ENCODE measurements at places on chromosomes 6 and 20.

DNA sequence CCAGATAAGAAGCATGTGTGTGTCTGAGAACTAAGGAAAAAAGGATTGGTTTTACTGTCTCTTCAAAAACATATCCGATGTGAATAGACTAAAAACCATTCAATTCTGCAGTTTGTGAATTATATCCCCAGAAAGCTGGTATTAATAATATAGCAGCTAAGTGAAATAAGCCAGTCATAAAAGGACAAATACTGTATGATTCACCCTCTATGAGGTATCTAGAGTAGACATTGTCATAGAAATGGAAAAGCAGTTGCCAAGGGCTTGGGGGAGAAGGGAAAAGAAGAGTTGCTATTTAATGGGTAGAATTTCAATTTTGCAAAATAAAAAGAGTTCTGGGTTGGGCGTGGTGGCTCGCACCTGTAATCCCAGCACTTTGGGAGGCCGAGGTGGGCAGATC is 137.5 kb downstream of the ATXN1 start:
- DNase-seq: no peak

DNA sequence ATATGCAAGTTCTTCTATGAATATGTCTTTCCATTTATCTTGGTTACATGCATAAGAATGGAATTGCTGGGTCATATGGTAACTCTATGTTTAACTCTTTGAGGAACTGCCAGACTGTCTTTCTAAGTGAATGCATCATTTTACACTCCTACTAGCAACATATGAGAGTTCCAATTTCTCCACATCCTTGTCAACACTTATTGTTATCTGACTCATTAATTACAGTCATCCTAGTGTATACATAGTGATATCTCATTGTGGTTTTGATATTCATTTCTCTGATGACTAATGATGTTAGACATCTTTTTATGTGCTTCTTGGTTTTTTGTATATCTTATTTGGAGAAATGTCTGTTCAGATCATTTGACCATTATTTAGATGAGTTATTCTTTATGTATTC is 96.7 kb upstream of the LAMP5 start:
- no peak for DNase-seq

GRCh38 chr6:46876126-46876525 is 45.6 kb downstream of the ADGRF5 start:
- DNase-seq: no peak

DNA sequence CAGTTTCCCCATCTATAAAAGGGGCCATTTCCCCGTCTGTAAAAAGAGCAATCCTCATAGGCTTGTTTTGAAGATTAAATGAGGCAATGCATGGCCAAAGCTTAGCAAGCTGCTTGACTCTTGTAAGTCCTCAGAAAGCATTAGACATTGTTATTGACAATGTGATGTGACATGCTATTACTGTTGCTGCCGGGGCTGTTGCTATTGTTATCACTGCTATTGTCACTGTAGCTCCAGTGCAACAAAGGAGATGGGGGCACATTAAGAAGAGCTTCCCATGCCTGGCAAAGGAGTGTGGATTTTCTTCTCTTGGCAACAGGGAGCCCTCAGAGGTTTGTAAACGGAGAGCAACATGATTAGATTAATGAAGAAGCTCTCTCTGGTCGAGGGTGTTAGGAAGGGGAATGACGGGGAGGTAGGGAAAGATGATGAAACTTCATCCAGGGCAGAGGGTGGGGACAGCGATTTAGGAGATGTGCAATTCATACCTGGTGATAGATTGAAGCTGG is 33.1 kb upstream of the FAM83D start:
- no peak for DNase-seq

DNA sequence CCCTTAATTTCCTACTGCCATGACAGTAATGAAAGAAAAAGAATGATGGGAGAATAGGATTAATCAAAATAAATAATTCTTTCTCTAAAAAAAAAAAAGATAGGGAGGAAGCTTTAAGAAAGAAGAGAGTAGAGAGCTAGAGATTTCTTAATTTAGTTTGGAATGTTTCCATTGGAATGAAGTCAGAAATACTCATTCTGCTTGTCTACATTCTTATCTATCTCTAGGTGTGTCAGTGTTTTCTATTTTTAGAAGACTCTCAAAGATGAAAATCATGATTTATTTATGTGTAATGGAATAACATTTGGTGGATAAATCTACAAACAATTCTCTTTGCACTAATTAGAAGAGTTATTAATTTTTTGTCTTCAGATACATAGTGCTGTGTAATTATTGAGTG is 38.0 kb upstream of the HIVEP1 start:
- DNase-seq: no peak

DNA sequence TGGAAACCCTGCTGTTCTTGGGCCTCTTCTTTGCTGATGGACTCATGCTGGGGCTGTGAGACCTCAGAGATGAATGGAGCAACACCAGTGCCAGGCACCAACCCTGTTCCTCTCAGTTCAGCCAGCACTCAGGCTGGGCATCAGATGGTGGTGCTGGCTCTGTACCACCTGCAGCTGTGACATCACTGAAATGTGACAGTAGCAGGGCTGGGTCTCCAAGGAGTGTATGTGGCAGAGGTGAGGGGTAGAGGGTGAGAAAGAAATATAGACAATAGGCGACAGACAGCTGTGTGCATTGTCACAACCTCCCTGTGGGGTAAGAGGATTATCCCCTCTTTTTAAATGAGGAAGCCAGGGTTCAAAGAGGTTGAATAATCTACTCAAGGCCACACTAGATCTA is at the start of gene TP53TG5:
TP53TG5 (minus strand) TSS at position 135 of the 400 bp plus-strand sequence; CDS start at position 46, 89 bp downstream.
- no peak for DNase-seq

GRCh38 chr6:62980093-62980492 is 231.2 kb upstream of the FKBP1C start:
- DNase-seq: no peak

DNA sequence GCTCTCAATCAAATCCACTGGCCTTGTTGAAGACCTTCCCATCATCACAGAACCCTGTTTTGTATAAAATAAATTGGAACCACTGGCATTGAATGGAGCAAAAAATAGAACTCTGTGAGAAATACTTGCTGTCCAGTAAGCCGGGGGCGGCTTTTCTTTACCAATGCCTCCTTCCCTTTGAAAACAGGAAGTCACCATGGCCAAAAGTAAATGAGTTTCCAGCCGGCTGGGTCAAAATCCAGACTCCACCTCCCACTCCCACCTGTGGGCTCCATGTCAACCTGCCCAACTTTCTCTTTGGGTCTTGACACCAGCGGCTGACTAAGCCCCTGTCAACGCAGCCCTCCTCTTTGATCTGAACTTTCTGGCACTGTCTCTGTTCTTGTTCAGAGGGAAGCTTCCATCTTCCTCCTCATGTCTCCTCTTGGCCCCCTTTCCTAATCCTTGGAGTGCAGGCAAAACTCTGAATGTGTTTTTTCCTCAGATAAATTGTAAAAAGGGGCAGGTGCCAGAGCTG is 95.2 kb downstream of the TFAP2C start:
- no peak for DNase-seq

DNA sequence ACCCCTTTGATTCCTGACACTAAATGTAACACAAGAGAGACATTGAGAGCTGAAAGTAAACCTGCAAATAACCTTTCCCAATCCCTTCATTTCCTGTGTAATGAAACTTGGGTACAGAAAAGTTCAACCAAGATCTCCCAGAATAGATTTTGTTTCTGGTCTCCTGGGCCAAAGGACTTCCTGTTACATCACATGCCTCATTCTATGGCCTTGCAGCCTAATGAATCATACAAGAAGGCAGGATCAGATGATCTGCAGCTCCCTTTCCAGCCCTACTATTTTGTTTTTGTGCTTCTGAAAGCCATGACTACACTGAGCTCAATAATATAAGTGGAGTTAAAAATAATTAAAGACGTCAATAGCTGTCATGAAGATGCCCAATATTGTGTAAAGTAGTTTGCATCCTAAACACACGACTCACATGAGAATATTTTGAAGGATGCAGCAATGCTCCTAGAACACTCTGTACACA is 73.4 kb upstream of the NOX3 start:
- no peak for DNase-seq

DNA sequence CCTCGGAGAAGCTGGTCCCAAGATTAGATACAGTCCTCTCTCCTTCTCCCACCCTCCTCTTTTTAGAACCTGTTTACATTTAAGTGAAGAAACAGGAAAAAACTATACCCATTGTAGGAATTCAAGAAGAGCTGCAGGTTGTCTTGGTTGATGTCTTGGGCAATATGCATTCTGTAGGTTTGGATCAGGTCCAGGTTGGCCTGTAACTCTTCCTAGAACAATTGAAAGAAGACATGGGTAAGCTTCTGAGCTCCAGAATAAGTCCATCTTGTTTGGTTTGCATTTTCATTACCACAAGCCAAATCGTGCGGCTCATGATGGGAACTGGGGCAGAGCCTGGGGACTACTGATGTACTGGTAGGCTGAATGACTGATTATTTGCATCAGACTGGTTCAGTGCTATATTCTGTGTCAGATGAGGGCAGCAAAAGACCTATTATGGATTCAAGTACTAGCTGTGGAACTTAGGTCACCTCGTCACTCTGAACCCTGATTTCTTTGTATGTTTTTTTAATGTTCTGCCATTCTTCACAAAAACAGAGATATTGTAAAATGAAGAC is 20.3 kb upstream of the SLA2 start:
- no peak for DNase-seq

DNA sequence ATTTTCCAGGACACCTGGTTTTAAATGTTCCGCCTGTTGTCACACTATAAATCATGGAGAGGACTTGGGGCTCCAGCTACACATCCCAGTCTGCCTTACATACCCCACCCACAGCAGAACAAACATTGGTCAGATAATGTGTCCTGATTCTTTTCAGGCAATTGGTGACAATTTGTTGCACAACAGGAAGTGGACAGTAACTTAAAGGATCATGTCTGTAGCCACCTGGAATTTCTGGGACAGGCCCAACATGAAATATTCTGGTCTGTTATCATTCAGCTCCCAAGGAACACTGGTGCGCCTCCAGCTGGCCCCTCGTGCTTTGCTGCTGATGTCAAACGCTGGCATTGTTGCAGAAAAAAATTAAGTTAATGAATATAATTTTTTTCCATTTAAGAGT is 117.2 kb downstream of the SOBP start:
- DNase-seq: no peak

- DNase-seq: no peak
Observed at GRCh38 chr20:11200423-11200822, 526.6 kb upstream of the JAG1 start.

DNA sequence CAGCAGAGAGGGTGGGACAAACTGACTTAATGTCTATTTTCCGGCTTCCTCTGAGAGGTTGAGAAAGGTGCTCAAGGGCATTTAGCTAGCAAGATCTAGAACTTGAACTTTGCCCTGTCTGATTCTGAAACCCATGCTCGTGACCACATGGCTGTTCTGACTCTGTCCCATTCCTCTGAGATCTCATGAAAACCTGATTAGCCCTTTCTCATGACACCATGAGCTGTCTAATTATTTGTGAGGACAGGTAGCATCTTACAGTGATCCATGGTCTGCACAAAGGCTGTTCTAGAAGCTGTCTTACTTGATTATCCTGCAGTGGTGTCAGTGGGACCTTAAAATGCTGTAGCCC is 89.6 kb upstream of the TOX2 start:
- DNase-seq: no peak

GRCh38 chr20:53833333-53834061 is 236.9 kb downstream of the BCAS1 start:
- DNase-seq: no peak

GRCh38 chr6:128179876-128180438 is 279.1 kb upstream of the THEMIS start:
- no peak for DNase-seq

DNA sequence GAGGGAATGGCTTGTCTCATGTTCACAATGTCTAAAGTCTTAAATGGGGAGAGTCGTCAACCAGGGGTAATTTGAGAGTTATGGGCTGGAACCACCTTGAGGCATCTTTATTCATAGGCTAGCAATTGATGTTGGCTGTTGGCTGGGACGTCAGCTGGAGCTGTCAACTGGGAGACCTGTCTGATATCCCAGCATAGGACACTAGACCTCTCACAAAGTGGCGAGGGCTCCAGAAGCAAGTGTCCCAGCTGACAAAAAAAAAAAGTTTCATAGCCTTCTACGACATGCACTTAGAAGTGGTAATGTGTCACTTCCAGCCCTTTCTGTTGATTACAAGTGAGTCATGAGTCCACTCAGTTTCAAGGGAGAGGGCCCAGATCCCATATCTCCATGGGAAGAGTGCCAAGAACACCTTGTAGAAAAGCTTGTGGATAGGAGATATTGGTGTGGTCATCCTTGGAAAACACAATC is 278.0 kb downstream of the ESR1 start:
- no peak for DNase-seq

- DNase-seq: no peak
Observed at GRCh38 chr20:12177657-12178293, 260.1 kb downstream of the BTBD3 start.

GRCh38 chr6:122007339-122007738 is 392.1 kb upstream of the HSF2 start:
- no peak for DNase-seq

- no peak for DNase-seq
Observed at GRCh38 chr6:22254886-22255285, 42.0 kb downstream of the PRL start.

- no peak for DNase-seq
Observed at GRCh38 chr20:59131551-59132285, 31.9 kb upstream of the ZNF831 start.

- DNase-seq: no peak
Observed at GRCh38 chr20:55205665-55206064, 730.3 kb downstream of the DOK5 start.

DNA sequence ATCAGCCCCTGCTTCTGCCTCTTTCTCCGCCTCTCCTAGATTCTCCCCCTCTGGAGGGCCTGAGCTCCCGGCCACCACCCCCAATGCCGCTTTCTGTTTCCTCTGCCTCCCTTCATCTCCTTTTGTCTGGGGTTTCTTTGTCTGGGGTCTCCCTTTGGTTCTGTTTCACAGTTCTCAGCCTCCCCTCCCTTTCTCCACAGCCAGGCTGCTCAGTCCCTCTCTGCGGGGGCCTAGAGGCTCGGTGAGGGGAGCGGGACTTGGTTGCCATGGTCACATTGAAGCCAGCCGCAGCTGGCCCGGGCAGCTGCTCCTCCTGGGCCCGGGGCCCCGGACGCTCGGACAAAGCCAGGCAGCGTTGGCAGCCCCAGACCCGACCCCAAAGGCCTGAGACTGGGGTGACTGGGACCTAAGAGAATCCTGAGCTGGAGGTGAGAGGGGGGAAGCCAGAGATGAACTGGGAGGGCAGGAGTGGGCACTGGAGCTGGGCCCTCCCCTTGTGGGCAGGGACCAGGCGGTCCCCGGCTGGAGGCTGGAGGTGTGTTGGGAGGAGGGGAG is 3.5 kb upstream of the DDR1 start:
- DNase-seq: no peak

GRCh38 chr6:42389736-42390135 is 62.0 kb downstream of the TRERF1 start:
- no peak for DNase-seq

GRCh38 chr6:8391934-8392333 is 43.4 kb downstream of the SLC35B3 start:
- no peak for DNase-seq

Data from NCI-H1048 (cell line).